ENCODE measurements at places on chromosomes 16 and 17. TPM values are rescaled to one million over a fixed set of nuclear protein-coding genes. Genes with fewer than 3 reads are reported as not detected.

TBC1D3C gene
- not detected for total RNA-seq

GRCh38 chr16:68272507-68273209 lies 8.3 kb downstream of the SLC7A6 start:
- peak; percentile 12 for DNase-seq

AHSP gene
- not detected for total RNA-seq

DNA sequence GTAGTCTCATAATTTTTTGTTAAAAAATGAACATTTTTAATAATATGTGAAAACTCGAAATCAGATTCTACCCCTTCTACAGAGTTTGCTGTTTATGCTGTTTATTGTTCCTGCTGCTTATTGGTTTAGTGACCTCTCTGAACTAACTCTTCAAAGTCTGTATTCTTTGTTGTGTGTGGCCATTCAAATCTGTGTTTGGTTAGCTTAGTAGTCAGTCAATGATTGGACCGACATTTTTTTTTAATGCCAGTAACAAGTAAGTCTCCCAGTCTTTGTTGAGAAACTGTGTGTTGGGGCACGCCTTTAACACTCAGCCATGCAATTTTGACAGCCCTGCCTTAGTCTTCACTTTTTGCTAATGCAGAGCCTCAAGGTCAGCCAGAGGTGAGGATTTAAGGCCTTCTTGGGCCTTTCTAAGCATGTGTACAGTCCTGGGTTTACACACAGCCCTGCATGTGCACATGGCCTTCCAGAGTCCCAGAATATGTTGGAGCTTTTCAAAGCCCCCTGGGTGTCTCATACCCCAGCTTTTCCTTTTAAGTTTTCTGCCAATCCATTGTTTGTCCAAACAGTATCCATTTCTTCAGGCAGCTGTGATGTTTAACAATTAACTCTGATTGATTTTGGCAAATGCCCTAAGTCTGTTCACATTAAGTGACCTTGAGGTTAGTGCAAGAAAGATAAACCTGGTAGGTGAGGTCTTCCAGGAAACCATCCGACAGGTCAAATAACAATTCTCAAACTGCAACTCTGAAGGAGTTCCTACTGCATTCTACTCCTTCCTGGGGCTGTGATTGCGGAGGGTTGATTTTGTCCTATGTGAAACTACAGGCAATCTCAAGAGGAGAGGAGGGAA lies 389.3 kb downstream of the PMP22 start:
- DNase-seq, result no peak

GRCh38 chr17:62653002-62653825 lies 25.7 kb downstream of the MRC2 start:
- peak; percentile 86 for DNase-seq
